Glutamatergic neuron (in vitro differentiated cells): ENCODE measurements at places on chromosomes 12 and 14. TPM values are rescaled to one million over a fixed set of nuclear protein-coding genes. Genes with fewer than 3 reads are reported as not detected.

PRR13 gene
- total RNA-seq = 105 TPM

GRCh38 chr12:97557116-97557515, 94.5 kb downstream of the RMST start:
- no peak overlapping the region for H3K4me3 ChIP-seq
- DNase-seq = no peak
- H3K36me3 ChIP-seq = no peaks in the 10 kb centered on the region

CPM gene
- total RNA-seq = not detected

DNA sequence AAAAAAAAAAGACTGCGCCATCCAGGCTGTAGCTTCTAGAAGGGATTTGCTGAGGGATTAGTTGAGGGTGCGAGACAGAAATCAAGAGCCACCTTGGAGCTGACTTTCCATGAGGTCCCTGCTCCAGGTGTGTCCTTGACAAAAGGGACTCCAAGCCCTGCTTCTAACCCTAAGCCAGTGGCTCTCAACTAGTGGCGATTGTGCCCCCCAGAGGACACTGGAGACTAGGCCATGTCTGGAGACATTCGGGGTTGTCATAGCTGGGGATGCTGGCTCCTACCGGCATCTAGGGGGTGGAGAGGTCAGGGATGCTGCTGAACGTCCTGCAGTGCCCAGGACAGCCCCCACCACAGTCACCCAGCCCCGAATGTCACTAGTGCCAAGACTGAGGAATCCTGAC, 40.6 kb downstream of the SPRING1 start:
- H3K27ac ChIP-seq = no peak overlapping the region
- peak; percentile 44 for DNase-seq
- no peaks in the 10 kb centered on the region for H3K36me3 ChIP-seq
- peaks cover 7% of the 10 kb centered on the region for H3K4me1 ChIP-seq
- no peak overlapping the region for H3K4me3 ChIP-seq

CCDC177 gene
- total RNA-seq = 7.8 TPM

DNA sequence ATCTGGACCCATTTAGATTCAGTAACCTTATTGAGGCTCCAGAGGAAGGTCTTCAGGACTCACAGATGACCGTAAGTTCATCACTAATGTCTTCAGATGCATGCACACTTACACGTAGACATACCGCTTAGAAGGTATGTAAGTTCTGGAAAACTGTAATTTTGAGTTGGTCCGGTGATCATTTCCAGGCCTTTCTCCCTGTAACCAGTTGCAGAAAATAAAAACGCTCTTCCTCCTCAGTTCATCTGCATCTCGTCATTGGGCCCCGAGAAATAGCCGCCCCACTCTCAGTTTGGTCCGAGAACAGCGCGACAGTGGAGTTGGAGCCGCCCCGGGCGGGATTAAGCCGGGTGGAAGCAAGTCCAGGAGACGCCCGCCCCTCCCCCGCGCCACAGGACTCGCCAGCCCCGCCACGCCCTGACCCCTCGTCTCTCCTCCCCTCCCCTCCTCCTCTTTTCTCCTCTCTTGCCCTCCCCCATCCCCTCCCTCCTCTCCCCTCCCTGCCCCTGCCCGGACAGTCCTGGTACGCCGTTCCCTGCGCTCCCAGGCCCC, 83.7 kb downstream of the TNFAIP2 start:
- H3K27ac ChIP-seq = no peak overlapping the region
- H3K27me3 ChIP-seq = peaks cover 4% of the 10 kb centered on the region
- DNase-seq = peak; percentile 50
- H3K4me1 ChIP-seq = peaks cover 1% of the 10 kb centered on the region
- peaks cover 14% of the 10 kb centered on the region for H3K36me3 ChIP-seq
- H3K4me3 ChIP-seq = peak overlapping the region; percentile 70

MYH7 gene
- total RNA-seq = not detected

RND1 gene
- total RNA-seq = 1.8 TPM

DNA sequence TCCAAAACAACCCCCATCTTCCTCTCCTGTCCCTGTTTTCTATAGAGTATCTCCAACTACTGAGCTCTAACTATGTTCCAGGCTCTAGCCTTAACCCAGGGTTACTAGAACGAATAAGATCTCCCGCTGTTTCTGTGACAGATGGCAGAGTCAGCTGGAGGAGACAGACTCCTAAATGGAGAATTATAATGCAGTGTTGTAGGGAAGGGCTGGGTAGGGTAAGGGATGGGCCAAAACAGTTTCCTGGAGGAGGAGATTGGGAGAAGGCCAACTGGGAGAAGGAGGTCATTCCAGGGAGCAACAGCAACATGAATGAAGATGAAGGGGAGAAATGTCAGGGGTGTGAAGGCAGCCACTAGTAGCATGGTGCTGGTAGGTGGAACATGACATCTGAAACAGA, 73.4 kb upstream of the ANO4 start:
- peak overlapping the region; percentile 88 for H3K27ac ChIP-seq
- peaks cover 7% of the 10 kb centered on the region for H3K27me3 ChIP-seq
- peak overlapping the region; percentile 43 for H3K4me3 ChIP-seq
- H3K4me1 ChIP-seq = peaks cover 42% of the 10 kb centered on the region
- DNase-seq = no peak

DNA sequence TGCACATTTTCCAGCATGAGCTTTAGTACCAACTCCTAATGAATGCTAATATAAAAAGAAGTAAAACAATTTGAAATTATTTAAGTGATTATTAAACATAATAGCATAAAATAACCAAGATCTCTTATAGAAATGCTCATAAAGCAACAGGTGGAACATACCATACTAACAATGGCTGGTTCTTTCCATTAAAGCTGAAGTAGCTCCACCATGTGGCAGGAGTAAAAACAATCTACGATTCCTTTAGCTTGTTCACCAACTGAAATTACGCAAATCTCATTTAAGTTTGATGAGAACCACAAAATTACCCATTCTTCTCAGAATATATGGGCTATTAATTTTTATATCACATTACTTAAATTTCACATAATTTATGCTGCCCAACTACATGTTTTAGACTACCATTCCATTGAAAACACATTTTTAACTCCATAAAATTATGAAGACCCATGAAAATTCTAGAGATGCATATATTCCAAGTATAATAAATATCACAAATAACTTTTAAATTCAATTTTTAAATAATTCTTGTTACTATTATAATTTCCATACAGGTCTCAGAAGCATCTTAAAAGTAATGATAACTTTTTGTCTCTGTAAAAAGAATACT, 213.6 kb downstream of the DAD1 start:
- H3K4me3 ChIP-seq = no peak overlapping the region
- H3K4me1 ChIP-seq = peaks cover 3% of the 10 kb centered on the region
- no peak overlapping the region for H3K27ac ChIP-seq
- no peaks in the 10 kb centered on the region for H3K36me3 ChIP-seq
- H3K27me3 ChIP-seq = no peaks in the 10 kb centered on the region

SART3 gene
- 72.6 TPM for total RNA-seq

CACNA2D4 gene
- not detected for total RNA-seq

TMEM179 gene
- total RNA-seq = 28.8 TPM

- H3K27ac ChIP-seq = no peak overlapping the region
- peaks cover 12% of the 10 kb centered on the region for H3K4me1 ChIP-seq
- no peak overlapping the region for H3K4me3 ChIP-seq
- no peaks in the 10 kb centered on the region for H3K36me3 ChIP-seq
Measured at GRCh38 chr12:53226815-53227214, 5.2 kb downstream of the RARG start.

GRCh38 chr12:3405821-3406220, 85.2 kb upstream of the PRMT8 start:
- H3K27me3 ChIP-seq = no peaks in the 10 kb centered on the region
- peaks cover 33% of the 10 kb centered on the region for H3K36me3 ChIP-seq
- H3K27ac ChIP-seq = no peak overlapping the region

DNA sequence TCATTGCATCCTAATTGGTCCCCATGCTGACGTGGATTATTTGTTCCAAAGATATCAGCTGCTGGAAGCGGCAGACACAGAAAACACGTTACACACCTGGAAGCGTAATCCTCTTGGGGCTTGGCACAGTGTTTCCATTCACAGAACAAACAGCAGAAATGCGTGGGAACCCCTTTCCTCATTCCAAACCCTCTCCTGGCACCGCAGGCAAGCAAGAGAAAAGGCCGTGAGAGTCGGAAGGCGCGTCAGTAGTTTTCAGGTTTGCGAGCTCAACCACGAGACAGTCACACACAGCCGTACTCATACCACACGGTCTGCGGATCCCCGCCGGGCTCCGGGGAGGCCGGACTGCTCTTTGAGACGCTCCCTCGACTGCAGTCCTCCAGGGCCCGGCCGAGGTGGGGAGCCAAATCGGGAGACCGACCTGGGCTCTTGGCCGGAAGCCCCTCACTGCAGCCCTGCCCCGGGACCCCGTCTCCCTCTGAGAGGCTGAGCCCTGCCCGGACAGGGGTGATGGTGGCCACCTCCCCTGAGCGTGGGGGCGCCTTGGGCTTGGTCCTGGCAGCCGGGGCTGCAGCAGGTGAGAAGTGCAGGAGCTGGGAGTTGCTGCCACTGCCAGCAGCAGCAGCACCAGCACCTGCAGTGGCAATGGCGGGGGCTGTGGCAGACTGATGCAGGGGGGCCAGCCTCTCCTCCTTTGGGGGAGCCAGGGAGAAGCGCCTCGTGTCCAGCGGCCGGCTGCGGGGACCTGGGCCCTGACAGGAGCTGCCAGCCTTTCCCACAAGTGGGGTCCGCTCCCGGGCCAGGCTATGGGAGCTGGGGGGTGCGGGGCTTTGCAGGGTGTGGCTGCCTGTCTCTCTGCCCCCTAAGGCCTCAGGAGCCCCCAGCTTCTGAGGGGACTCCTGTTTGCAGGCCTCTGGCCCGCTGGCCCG, 28.1 kb upstream of the GPR68 start:
- H3K4me3 ChIP-seq = no peak overlapping the region
- H3K27ac ChIP-seq = no peak overlapping the region
- no peaks in the 10 kb centered on the region for H3K27me3 ChIP-seq
- H3K36me3 ChIP-seq = no peaks in the 10 kb centered on the region

- no peak overlapping the region for H3K4me3 ChIP-seq
- no peak for DNase-seq
- peaks cover 3% of the 10 kb centered on the region for H3K27me3 ChIP-seq
- peaks cover 45% of the 10 kb centered on the region for H3K4me1 ChIP-seq
- H3K36me3 ChIP-seq = no peaks in the 10 kb centered on the region
Measured at GRCh38 chr14:99884834-99885648, 91.8 kb downstream of the EML1 start.

DNA sequence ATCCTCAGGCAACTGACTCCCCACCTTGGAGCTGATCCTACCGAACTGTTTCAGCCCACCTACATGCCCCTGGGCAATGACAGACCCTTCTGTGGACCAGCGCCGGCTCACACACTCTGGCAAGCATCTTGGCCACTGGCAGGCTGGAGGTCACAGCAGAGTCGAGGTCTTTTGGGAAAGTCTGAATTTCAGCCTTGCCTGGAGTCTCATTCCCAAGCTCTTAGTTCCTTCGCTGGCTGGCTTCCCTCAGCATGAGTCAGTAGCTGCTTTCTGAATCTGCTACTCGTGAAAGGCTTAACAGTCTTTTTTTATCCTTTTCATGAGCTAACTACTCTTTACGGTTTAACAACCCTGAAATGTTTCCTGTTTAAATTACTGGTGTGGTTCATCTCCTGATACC, 44.5 kb downstream of the ASCL4 start:
- no peak for DNase-seq
- no peak overlapping the region for H3K4me3 ChIP-seq
- H3K36me3 ChIP-seq = peaks cover 5% of the 10 kb centered on the region
- H3K4me1 ChIP-seq = no peaks in the 10 kb centered on the region
- no peak overlapping the region for H3K27ac ChIP-seq

DNA sequence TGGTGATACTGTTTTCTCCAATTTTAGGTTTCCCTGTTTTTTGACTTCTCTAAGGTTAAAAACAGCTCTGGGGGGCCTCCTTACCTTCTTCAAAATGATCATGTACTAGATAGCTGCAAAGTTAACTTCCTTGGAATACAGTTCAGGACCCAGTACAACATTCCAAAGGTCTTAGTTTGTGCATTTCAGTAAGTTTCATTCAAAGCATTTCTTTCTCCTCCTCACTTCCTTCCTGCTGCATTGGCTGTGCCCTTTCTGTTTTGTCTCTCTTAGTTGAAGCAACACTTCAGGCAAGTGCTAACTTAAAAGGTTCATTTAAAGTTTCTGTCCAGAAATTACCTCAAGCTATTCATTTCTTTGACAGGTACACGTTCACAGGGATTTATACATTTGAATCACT, 95.7 kb downstream of the SCN8A start:
- DNase-seq = no peak
- no peak overlapping the region for H3K4me3 ChIP-seq
- no peaks in the 10 kb centered on the region for H3K36me3 ChIP-seq
- H3K4me1 ChIP-seq = peaks cover 44% of the 10 kb centered on the region
- H3K27me3 ChIP-seq = peaks cover 4% of the 10 kb centered on the region
- H3K27ac ChIP-seq = no peak overlapping the region

DNA sequence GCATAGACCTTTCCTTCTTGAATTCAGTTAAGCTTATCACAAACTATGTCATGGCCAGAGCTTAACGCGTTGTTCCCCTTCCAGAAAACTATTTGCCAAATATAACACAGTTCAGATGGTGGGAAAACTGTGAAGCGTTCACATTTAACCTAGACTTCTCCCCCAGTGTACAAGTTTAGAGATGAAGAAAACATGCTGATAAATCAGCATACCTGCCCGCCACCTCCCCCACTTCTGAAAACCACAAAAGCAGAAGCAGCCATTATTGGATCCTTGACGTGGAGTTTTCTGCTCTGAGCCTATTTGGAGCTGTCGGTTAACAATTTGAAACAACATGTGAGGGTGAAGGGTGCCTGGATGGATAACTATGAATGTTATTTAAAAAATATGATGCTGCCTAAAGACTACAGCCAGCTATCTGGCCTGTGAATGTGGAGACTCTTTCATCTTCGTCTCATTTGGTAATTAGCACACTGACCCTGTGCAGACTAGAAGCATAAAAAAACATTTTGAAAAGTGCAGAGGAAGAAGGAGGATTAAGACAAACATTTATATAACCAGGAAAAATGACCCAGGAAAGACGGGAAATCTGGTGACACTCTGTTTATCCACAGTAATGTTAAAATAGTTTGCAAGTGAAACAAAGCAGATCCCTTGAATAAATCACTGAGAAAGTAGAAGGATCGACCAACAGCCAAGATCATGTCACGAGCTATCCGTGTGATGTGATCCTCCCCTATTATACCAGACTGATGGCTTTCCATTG, 408.2 kb downstream of the AEBP2 start:
- no peak overlapping the region for H3K27ac ChIP-seq
- H3K27me3 ChIP-seq = no peaks in the 10 kb centered on the region
- DNase-seq = no peak
- H3K36me3 ChIP-seq = no peaks in the 10 kb centered on the region
- no peaks in the 10 kb centered on the region for H3K4me1 ChIP-seq

GRCh38 chr12:100668945-100669536, 95.6 kb downstream of the GAS2L3 start:
- H3K27me3 ChIP-seq = no peaks in the 10 kb centered on the region
- no peaks in the 10 kb centered on the region for H3K4me1 ChIP-seq
- DNase-seq = peak; percentile 92
- no peak overlapping the region for H3K4me3 ChIP-seq
- H3K36me3 ChIP-seq = no peaks in the 10 kb centered on the region

E2F7 gene
- total RNA-seq = 4.2 TPM

ZDHHC22 gene
- 77.3 TPM for total RNA-seq

SERPINA10 gene
- not detected for total RNA-seq
